ENCODE measurements at places on chromosomes 1 and 21. TPM values are rescaled to one million over a fixed set of nuclear protein-coding genes. Genes with fewer than 3 reads are reported as not detected.

The RGS16 gene
- polyA plus RNA-seq, result 0.10 TPM

The TNFRSF1B gene
- 0.03 TPM for polyA plus RNA-seq

The TYW3 gene
- polyA plus RNA-seq, result 19.7 TPM

The LCE1C gene
- polyA plus RNA-seq, result 3.9 TPM

The C1orf185 gene
- not detected for polyA plus RNA-seq

The GUCA2B gene
- polyA plus RNA-seq, result not detected

The SPRR2A gene
- 11.4 TPM for polyA plus RNA-seq

The AUNIP gene
- 9.7 TPM for polyA plus RNA-seq

The GPX7 gene
- 4.1 TPM for polyA plus RNA-seq

The GPR161 gene
- polyA plus RNA-seq, result 11.6 TPM

The SPRR1A gene
- 9.4 TPM for polyA plus RNA-seq

The LCE1A gene
- polyA plus RNA-seq, result 0.53 TPM

The VWA5B1 gene
- not detected for polyA plus RNA-seq

The CHRM3 gene
- polyA plus RNA-seq, result not detected

The TEX38 gene
- polyA plus RNA-seq, result not detected

The CYP4A11 gene
- not detected for polyA plus RNA-seq

The LYPD8 gene
- not detected for polyA plus RNA-seq
